Omental fat pad (tissue), 4 donors: ENCODE measurements at places on chromosomes 3 and 15. TPM values are rescaled to one million over a fixed set of nuclear protein-coding genes. Genes with fewer than 3 reads are reported as not detected.

CAPN3 gene
- 7.5 TPM for total RNA-seq

DNA sequence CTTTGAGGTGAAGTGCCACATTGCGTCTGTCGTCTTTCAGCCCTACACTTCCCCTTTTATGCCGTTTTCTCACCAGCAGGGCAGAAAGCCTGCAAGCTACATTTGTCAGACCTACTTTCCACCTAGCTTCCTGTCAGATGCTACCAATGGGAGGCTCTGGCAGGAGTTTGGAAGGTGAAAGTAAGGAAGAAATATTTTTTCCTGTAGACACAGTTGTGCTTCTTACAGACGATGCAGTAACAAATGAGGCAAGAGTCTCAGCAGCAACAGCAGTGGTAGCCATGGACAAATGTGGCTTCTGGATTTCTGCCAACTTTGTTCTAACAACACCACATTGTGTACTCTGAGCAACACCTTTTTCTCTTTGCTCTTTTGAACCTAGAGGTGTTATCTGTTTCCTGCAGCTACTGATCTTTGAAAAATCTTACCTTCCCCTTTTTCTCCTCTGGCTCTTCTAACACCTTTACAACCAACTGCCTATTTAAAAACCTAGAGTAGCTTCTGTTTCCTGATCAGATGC, 70.6 kb upstream of the STT3B start:
- no peak for DNase-seq

DNA sequence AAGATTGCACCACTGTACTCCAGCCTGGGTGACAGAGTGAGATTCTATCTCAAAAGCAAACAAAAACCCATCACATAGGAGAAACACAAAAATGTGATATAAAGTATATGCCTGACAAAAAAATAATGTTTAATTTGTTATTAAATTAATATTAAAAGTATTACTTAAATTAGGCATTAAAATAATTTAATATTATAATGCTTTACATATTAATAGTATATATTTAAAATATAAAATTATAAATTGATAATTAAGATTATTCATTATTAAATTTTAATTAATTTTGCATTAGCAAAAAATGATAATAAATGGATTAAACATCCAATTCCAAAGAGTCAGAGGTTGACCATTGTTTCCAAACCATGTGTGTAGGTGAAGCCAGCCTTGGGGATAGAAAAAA, 22.0 kb upstream of the GABRA5 start:
- no peak for DNase-seq

DNA sequence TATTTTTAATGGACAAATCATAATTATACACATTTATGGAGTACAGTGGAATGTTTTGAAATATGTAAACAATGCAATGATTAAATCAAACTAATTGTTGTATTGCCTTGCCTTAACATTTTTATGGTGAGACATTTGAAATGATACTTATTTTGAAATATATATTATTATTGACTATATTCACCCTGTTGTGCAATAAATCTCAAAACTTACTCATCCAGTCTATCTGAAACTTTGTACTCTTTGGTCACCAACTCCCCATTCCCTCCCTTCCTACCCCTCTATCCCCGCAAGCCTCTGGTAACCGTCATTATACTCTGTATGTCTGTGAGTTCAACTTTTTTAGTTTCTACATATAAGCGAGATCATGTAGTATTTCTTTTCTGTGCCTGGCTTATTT, 74.7 kb upstream of the GOLGA6B start:
- DNase-seq: no peak

DNA sequence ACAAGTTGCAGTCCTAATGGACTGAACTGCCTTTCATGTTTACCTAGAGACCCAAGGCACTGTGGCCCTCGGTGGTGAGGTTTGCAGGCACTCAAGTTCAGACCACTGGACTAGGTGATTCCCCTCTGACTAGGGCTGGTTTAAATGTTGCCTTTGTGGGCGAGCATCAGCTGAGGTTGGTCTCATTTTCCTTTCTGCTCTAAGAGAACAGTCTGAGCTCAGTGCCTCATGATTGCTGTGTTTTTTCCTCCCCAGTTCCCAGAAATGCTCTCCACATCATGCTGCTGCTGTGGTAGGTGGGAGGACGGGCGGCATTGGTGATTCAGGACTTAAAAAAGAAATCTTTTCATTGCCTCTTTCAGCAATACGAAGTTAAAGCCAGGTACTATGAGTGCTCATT, 237.2 kb downstream of the MBNL1 start:
- no peak for DNase-seq

- DNase-seq: no peak
Measured at GRCh38 chr3:30918761-30919160, 24.3 kb upstream of the GADL1 start.

- DNase-seq: no peak
Measured at GRCh38 chr3:195043607-195044339, 227.2 kb downstream of the XXYLT1 start.

ATP13A4 gene
- total RNA-seq: 0.36 TPM

DNA sequence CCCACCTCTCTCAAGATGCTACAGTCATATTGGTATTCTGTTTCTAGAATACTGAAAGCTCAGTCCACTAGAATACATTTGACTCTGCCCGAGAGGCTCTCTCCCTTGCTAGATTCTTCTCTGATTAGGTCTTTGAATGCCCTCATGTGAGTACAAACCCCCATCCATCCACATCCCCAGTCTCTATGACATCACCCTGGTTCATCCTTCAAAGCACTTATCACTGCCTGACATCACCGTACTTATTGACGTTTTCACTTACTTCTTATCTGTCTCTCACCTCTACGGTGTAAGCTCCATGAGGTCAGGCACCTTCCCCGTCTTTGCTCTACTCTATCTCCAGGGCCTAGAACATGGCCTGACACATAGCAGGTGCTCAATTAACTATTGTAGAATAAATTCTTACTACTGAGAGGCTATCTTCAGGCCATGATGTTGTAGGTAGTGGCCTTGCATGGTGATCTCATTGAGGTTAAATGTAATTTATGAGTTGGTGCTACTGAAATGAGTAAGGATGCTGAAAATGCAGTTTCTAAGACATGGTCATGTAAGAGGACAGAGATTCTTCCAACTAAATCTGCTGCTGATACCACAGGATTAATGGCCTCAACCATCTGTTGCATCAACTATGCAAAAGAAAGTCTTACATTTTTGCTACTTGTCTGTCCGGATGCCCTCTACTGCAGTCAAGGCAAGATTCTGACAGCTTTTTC, 26.8 kb downstream of the EOGT start:
- DNase-seq: no peak

GRCh38 chr3:57354768-57355167, 62.3 kb upstream of the ASB14 start:
- DNase-seq: no peak

DNA sequence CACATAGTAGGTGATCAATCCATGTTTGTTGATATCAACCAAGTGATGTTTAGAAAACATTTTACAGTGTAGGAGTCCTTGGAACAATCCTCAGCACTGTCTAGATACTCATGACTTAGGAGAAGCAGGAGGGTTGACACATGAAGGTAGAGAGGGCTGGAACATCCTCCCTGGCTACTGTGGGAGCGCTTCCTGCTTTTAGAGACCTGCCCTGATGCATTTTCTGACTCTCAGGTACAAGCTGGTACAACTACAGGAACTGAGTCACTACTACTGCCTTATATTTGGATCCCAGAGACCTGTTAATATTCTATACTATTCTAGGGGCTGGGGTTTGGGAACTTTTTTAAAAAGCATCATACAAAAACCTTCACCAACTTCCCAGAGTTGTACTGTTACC, 20.1 kb downstream of the GPR156 start:
- no peak for DNase-seq

- DNase-seq: no peak
Measured at GRCh38 chr15:45904019-45904418, 269.2 kb downstream of the SQOR start.

- DNase-seq: no peak
Measured at GRCh38 chr3:139202226-139202958, 141.4 kb upstream of the MRPS22 start.

DNA sequence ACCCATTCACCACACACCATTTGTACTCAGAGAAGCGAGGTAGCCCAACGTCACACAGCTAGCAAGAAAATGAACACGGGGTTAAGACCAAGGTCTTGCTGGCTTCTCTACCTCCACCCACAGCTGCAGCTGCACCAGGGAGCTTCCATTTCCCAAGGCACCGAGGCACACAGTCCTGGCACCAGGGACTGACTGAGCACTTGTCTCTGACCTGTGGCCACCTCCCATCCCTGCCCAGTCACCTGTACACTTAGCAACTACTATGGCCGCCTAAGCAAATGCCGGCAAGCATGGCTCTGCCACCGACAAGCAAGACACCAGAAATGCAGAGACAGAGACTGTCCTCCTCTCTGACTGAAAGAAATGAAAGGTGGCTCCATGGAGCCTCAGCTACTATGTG, 15.3 kb downstream of the ZXDC start:
- no peak for DNase-seq

C3orf20 gene
- total RNA-seq: 0.28 TPM

DNA sequence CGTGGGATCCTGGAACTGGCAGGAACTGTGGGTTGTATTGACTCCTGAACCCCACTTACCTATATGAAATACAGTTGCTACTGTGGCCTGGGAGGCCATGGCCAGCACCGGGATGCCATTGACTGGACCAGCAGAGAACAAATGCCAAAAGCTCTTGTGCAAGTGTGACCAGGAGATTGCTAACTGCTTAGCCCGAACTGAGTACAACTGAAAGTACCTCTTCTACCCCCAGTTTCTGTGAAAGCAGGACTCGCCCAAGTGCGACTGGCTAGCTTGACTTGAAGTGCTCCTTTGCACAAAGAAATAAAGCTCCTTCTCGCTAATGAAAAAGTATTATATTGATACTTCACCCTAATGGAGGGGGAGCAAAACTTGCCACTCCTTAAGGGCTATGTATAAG, 101.3 kb upstream of the ATP11B start:
- DNase-seq: no peak

CLDN18 gene
- not detected for total RNA-seq

DNA sequence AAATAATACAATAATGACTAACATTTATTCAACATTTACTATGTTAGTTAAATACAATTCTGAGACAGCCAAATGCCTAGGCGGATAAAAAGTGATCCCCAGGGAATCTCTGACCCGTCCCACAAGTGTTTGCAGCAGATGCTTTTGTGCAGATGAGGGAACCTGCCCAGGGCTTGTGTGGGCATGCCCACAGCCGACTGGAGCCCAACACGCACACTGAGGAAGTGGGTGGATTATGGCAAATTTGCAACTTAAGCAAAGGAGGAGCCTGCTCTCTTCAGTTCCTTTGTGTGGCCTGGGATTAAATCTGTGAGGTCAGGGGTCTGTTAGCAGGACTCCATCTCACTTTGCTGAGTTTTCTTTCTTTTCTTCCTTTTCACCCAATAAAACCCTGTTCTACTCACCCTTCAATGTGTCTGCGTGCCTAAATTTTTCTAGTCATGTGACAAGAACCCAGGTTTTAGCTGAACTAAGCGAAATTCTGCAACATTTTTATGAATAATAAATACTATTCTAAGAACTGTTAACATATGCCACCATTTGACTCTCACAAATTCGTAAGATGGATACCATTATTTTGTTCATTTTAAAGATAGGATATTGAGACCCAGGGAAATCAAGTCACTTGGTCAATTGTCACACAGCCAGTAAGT, 13.9 kb upstream of the RTP1 start:
- DNase-seq: no peak

DNA sequence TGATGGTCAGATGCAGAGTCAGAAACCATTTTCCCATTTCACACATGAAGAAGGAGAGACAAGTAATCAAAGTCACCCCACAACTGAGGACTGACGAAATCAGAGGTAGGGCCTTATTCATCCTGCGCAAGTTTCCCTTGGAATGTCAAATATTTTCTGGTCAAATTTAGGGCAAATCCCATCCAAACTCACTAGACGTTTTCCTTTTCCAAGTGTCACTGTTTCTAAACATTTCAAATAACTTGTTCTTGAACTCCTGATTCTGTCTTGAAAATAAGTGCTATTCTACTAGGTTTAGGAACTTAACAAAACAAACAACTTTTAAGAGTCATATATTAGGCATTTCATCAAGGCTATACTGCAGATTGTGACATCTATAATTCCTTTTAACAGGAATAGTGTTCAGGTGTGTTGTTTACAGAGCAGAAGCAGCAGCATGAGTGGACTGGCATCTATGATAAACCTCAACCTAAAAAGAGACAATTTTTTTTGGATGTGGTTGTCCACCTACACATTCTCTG, 40.7 kb downstream of the SUMF1 start:
- no peak for DNase-seq

ISLR gene
- total RNA-seq: 30.6 TPM

DNA sequence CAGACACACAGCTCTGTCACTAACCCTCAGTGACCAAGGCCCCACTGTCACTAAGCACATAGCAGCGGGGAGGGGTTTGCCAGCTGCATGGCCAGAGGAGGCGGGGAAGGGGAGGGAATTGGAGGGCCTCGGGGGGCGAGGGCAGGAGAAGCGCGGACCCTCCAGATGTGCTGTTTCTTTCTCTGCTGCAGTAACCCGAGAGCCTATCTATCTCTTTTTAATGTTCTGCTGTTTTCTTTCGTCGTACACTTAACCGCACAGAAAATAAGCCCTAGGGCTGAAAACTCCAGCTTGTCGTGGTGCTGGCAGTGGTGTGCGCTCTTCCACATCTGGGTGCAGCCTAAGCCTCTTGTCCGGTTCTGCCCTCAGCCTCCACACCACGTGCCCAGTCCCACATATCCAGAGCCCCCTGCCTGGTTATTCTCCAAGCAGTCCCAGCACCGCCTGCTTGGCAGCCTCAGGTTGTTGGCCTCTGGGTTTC, 51.1 kb downstream of the BDH1 start:
- DNase-seq: no peak

- DNase-seq: no peak
Measured at GRCh38 chr15:85456798-85457197, 76.4 kb downstream of the AKAP13 start.

DNA sequence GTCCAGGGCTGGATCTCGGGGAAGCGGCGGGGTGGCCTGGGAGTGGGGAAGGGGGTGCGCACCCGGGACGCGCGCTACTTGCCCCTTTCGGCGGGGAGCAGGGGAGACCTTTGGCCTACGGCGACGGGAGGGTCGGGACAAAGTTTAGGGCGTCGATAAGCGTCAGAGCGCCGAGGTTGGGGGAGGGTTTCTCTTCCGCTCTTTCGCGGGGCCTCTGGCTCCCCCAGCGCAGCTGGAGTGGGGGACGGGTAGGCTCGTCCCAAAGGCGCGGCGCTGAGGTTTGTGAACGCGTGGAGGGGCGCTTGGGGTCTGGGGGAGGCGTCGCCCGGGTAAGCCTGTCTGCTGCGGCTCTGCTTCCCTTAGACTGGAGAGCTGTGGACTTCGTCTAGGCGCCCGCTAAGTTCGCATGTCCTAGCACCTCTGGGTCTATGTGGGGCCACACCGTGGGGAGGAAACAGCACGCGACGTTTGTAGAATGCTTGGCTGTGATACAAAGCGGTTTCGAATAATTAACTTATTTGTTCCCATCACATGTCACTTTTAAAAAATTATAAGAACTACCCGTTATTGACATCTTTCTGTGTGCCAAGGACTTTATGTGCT, 527 bp downstream of the B2M start:
- DNase-seq: no peak

GRCh38 chr15:100966997-100967396, 47.8 kb downstream of the LRRK1 start:
- no peak for DNase-seq
